ENCODE measurements at places on chromosomes 13 and 19.
A peak's percentile ranks its signal among the peaks of the same experiment; 100 is the strongest.

DNA sequence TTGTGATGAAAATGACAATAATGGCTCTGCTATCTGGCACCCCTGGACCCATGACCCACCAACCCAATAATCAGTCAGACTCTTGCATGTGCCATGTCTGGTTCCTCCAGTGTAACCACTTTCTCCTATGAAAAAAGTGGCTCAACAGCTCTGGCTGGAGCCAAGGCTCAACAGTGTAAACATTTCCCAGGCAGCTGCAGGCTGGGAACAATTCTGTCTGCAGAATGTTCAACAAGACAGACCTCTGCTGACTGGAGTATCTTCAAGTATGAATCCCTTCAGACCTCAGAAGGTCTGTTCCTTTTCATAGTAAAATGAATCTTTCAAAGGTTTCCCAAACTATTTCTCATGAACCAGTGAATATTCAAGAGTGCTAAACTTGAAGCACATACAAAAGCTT is 410.1 kb upstream of the HTR2A start:
- H3K27ac ChIP-seq: no peak overlapping the region
- H3K27me3 ChIP-seq: no peaks in the 10 kb centered on the region
- H3K4me1 ChIP-seq: no peaks in the 10 kb centered on the region
- H3K36me3 ChIP-seq: no peaks in the 10 kb centered on the region

GRCh38 chr13:39892721-39893685 is 237.5 kb downstream of the COG6 start:
- H3K36me3 ChIP-seq: no peaks in the 10 kb centered on the region
- H3K27me3 ChIP-seq: no peaks in the 10 kb centered on the region
- H3K4me3 ChIP-seq: no peak overlapping the region
- peak overlapping the region; percentile 1 for H3K27ac ChIP-seq
- no peak for ATAC-seq

- no peak for ATAC-seq
- H3K36me3 ChIP-seq: no peaks in the 10 kb centered on the region
- H3K27me3 ChIP-seq: no peaks in the 10 kb centered on the region
- H3K4me1 ChIP-seq: peaks cover 10% of the 10 kb centered on the region
Measured at GRCh38 chr13:80235166-80235966, 105.6 kb downstream of the SPRY2 start.

- no peak overlapping the region for H3K4me3 ChIP-seq
- ATAC-seq: no peak
- H3K27me3 ChIP-seq: no peaks in the 10 kb centered on the region
- H3K4me1 ChIP-seq: no peaks in the 10 kb centered on the region
Measured at GRCh38 chr13:34347784-34348573, 530.0 kb downstream of the RFC3 start.

DNA sequence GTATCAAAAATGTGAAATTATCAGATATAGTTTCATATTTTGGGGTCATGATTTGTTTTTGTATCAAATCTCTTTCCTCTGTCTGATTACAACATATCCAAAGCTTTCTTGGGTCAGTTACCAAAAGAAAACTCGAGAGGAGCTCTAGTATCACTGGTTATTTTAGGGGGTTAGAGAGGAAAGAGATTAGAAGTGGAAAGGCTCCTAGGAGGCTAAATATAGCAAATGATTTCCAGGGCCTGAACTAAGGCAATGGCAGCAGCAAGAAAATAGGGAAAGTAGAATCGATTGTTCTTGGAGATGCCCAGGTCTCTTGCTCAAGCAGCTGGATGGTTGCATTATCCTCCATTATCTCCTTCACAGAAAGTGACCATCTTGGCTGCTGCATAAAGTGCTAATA is 72.9 kb downstream of the NHLRC3 start:
- H3K4me3 ChIP-seq: no peak overlapping the region
- H3K4me1 ChIP-seq: no peaks in the 10 kb centered on the region
- no peaks in the 10 kb centered on the region for H3K36me3 ChIP-seq
- peaks cover 14% of the 10 kb centered on the region for H3K27me3 ChIP-seq
- H3K27ac ChIP-seq: no peak overlapping the region

Measured in gastroesophageal sphincter (tissue), 4 donors.